ENCODE measurements at places on chromosomes 11 and 22. TPM values are rescaled to one million over a fixed set of nuclear protein-coding genes. Genes with fewer than 3 reads are reported as not detected.

The PHLDA2 gene
- total RNA-seq = 11.1 TPM

The KDM2A gene
- 12.6 TPM for total RNA-seq

The CLMP gene
- total RNA-seq = not detected

The CASP1 gene
- 20.7 TPM for total RNA-seq

The HEPHL1 gene
- total RNA-seq = not detected

The FAR1 gene
- total RNA-seq = 35.2 TPM

The EHF gene
- 0.13 TPM for total RNA-seq

The FGF3 gene
- not detected for total RNA-seq

The GSTT2B gene
- total RNA-seq = 1.2 TPM

The PLEKHB1 gene
- 48.5 TPM for total RNA-seq

The KCNE3 gene
- not detected for total RNA-seq

The RBMXL2 gene
- not detected for total RNA-seq

The KCNJ11 gene
- total RNA-seq = not detected

The SCO2 gene
- 2.7 TPM for total RNA-seq

The MS4A6A gene
- total RNA-seq = not detected

The CCDC116 gene
- not detected for total RNA-seq

The PLAAT2 gene
- total RNA-seq = not detected

The CNTN5 gene
- not detected for total RNA-seq

The BIK gene
- total RNA-seq = 8.0 TPM

The RASD2 gene
- 0.37 TPM for total RNA-seq

All from SK-MEL-5 (cell line).